Myometrial cell (primary cell): ENCODE measurements at places on chromosomes 7 and 10. TPM values are rescaled to one million over a fixed set of nuclear protein-coding genes. Genes with fewer than 3 reads are reported as not detected.

The SIRT1 gene
- 5.5 and 10.6 TPM in 2 replicates for total RNA-seq

The LBX1 gene
- total RNA-seq = not detected in 2 replicates

The PTF1A gene
- total RNA-seq = not detected in 2 replicates

The VAX1 gene
- total RNA-seq = not detected in 2 replicates

The MBL2 gene
- not detected in 2 replicates for total RNA-seq

The HIPK2 gene
- total RNA-seq = 3.5 and 6.2 TPM in 2 replicates

The KAZALD1 gene
- 9.4 and 9.8 TPM in 2 replicates for total RNA-seq

The PNLIPRP2 gene
- not detected in 2 replicates for total RNA-seq

The TTYH3 gene
- 46.8 and 50.2 TPM in 2 replicates for total RNA-seq
